Right ventricle myocardium superior (tissue), 1 donor: ENCODE measurements at places on chromosomes 6 and 20. TPM values are rescaled to one million over a fixed set of nuclear protein-coding genes. Genes with fewer than 3 reads are reported as not detected.

DNA sequence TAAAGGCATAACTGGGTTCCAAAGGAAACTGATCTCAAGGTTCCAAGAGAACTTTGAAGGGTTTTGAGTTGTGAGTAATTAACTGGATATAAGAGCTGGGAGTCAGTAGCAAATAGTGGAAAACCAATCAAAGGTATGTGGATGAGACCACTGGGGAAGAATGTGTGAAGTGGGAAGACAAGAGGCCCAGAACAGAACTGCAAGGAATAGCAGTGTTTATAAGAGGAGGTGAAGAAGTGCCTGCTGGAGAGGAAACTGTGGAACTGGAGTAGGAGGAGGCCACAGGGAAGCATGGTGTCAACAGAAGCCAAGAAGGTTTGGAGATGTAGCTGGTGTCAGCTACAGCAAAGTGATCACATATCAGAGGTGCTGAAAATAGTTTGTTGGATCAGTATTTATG lies 18.7 kb upstream of the HDAC2 start:
- DNase-seq = no peak

- no peak for DNase-seq
Measured at GRCh38 chr20:36504295-36504694, 37.0 kb upstream of the MYL9 start.

DNA sequence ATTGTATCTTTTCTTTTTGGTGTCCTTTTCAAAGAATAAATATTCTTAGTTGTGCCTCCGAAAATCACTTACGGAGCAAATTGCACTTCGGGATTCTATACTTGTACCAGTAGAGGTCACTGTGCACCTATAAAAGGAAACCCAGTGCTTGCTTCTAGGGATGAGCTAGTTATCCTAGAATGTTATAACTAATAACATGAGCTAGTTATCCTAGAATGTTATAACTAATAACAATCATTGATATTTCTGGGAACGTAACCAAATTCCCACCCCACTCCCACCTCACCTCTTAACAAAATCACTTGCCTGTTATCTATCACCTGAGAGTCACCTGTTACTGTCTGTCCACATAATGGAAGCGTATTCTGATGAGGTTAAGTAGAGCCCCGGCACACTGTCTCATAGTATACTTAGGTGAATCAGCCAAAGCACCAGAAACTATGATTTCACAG lies 126.9 kb upstream of the TIAM2 start:
- no peak for DNase-seq

DNA sequence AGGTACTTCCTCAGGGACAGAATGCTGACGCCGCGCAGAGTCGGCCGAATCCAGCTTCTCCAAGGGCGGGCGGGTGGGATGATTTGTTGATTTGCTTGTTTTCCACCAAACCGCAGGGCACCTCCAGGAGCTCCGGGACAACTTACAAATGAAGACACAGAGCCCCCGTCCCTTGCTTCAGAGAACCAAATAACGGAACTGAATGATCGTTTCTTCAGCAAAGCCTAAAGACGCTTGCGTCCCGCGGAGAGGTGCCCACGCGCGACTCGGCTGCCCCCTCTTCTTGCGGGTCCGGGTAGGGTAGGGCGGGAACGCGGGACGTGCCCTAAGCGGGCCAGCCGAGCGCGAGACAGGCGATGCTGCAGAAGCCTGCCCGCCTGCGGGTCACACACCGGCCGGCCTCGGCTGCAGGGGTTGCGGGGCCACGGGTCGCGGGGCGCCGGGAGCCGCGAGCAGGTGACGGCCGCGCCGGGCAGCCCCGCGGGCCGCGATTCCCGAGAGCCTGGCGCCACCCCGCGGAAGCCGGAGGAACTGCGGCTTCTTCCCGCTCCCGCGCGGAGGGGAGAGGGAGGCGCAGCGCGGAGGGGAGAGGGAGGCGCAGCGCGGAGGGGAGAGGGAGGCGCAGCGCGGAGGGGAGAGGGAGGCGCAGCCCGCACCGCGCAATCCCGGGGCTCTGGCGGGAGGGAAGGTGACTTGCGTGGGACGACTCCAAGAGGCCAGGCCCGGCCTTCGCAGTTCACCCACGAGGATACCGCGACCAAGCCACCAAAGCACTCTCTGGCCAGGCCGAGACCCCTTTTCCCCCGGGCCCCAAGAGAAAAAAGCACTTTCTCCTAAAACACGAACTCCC lies 7.7 kb upstream of the FOXF2 start:
- no peak for DNase-seq

DNA sequence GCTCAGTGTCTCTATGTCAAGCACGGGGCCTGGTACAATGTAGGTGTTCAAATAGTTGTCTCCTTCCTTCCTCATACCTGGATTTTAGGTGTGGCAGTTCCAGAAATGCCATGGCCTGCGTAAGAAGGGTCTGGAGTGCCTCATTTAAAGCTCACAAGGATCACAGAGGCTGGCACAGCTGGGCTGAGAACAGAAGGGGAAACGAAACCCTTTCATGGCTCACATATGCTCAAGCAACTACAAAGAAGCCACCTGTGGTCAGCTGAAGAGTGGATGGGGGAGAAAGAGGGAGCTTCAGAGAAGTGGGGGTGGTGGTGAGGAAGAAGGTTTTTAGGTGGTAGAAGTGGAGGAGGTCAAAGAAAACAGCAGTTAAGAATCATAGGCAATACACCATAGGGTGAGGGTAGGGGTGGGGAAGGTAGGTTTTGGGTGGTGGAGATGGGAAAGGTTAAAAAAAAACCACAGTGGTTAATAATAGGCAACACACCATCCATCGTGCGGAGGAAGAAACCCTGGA lies 17.0 kb upstream of the TOP1 start:
- DNase-seq = no peak

- peak; percentile 83 for DNase-seq
Measured at GRCh38 chr6:36633915-36634314, 39.8 kb downstream of the SRSF3 start.

DNA sequence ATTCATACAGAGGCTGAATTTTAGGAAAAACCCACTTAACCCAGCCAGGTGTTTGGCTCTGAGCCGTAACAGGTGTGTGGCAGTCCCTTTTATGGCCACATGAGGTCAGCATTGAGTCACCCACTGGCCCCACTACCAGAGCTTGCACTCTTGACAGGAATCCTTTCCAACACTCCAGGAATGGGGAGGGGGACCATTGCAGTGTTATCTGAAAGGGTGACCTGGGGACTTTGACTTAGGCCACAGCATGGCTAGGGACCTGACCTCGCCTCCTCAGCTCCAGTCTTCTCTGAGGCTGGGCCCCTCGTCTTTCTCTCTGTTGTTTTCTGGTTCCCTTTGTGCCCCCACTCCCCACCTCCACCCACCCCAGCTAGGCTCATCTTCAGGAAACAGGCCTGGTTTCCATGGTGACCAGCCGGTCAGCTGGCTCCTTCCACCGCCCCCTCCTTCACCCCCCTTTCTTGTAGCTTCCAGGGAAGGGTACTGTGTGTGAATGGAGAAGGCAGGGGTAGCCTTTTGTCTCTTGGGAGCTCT lies 2.1 kb upstream of the TMEM151B start:
- DNase-seq = no peak

- DNase-seq = peak; percentile 81
Measured at GRCh38 chr6:112218563-112218962, 35.8 kb downstream of the LAMA4 start.

DNA sequence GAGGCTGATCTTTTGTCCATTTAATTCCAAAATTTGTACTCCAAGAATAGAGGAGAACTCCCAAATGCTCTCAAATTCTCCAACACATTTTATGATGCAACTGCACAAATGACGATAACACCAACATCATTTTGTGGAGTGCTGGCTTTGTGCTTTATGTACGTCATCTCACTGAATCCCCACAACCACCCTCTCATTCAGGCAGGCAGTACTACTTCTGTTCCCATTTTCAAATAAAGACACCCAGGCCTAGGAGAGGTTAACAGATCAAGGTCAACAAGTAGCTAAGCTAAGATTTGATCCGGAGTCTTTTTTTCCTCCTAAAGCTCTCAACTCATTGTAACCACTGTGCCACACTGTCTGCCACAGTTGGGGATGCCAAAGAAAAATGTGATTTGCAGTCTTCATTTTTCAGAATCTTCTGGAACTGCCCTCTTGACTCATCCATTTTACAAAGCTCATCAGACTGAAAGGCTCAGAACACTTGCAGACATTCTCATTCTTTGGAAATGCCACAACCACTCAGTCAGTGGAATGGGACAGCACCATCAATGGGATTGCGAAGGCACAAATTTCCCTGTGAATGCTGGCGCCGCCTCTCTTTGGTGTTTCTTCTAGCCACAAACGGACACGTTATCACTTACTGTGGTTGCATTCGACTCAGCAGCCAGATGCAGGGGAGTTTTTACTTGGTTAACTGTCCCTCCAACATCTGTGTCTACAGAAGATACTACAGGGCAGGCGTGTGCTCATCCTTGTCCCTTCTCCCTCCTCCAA lies 184.4 kb downstream of the GJA10 start:
- DNase-seq = no peak

GRCh38 chr6:23228439-23229024 lies 659.2 kb downstream of the HDGFL1 start:
- DNase-seq = no peak

GRCh38 chr6:39517756-39518155 lies 195.3 kb upstream of the KCNK16 start:
- no peak for DNase-seq

COL10A1 gene
- total RNA-seq = not detected

MYT1 gene
- total RNA-seq = 0.40 TPM

HINT3 gene
- total RNA-seq = 33.5 TPM

KIF6 gene
- total RNA-seq = 0.27 TPM

TRAPPC3L gene
- total RNA-seq = 0.11 TPM

SRSF12 gene
- not detected for total RNA-seq

ZSCAN23 gene
- 2.1 TPM for total RNA-seq

OR2H1 gene
- not detected for total RNA-seq

TGM3 gene
- not detected for total RNA-seq

CENPQ gene
- 5.1 TPM for total RNA-seq

CDKN1A gene
- total RNA-seq = 54.5 TPM

HSPA12B gene
- 16.6 TPM for total RNA-seq
